ENCODE measurements at places on chromosomes 7 and 10.

DNA sequence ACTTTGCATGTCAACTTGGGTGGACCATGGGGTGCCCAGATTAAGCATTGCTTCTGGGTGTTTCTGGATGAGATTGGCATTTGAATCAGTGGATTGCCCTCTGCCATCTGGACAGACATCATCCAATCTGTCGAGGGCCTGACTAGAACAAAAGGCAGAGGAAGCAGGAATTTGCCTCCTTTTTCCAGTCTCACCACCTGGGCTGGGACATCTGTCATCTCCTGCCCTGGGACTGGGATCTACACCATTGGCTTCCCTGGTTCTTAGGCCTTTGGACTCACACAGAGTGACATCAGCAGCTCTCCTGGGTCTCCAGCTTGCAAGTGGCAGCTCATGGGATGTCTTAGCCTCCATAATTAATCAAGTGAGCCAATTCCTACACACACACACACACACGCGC is 10.3 kb downstream of the SLC13A4 start:
- DNase-seq, result no peak

GRCh38 chr10:8049045-8049864 is 5.2 kb upstream of the GATA3 start:
- DNase-seq, result no peak

GRCh38 chr7:150923196-150923595 is 54.9 kb downstream of the KCNH2 start:
- no peak for DNase-seq

DNA sequence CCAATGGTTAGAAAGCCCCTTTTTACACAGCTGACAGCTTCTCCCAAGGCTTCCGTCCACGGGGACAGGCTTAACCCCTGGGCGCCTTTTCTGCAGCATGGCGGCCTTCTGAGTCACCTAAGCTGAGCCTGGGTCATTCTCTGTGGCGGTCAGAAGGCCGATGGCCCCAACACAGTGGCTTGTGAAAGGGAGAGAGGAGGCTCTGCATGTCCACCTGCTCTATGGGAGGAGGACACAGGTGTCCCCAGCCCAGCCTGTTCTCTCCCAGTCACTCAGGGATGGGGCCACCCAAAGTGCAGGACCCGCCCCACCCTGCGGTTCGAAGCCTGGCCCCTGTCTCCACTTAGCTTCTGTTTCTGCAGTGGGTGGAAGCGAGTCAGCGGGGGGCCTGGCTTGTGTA is 20.4 kb upstream of the TTYH3 start:
- no peak for DNase-seq

- DNase-seq, result no peak
Measured at GRCh38 chr10:90925079-90926029, 4.5 kb upstream of the ANKRD1 start.

DNA sequence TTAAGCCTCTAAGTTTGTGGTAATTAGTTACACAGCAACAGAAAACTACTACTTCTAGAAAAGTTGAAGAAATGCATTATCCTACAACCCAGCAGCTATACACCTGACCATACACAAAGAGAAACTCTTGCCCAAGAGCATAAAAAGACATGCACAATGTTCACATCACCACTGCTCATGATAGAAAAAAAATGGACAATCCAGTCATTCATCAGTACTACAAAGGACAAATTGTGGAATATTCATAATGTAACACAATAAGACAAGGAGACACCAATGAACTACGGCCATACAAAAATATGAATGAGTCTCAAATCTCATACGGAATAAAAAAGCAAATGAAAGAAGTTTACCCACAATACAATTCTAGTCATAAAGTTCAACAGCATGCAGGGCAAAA is 87.4 kb downstream of the ZFAND4 start:
- DNase-seq, result no peak

DNA sequence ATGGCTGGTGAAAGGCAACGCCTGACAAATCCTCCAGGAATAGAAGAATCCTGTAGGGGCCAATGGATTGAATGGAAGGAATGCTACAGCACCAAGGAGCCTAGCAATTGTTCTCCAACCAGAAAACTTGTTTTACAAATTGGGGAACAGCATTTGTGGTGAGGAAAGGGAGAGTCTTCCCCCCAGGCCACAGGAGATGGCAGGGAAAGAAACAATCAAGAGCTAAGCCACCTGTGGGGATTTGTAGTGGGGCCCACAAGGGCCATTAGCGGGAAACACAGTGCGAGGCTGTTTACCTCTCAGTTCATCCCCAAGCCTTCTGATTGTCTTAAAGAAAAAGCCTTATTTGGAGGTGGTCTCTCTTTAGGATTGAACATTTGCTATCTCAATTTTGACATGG is 48.5 kb upstream of the KCNMA1 start:
- no peak for DNase-seq

DNA sequence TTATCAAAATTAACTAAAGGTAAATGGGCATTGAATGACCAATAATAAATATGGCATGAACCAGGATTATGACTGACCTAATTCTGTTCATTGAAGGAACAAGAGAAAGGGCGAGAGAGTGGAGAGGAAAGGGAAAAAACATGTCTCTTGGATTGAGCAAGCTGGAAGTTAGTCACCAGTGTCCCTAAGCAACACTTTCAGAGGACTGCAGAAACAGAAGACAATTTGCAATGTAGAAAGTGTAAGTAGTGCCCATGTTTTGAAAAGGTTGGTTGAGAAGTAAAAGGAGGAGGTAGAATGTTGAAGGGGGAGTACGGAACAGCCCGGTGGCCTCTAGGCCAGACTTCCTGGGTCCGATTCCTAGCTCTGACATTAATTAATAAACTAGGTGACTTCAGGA is 94.6 kb downstream of the FAS start:
- DNase-seq, result no peak

DNA sequence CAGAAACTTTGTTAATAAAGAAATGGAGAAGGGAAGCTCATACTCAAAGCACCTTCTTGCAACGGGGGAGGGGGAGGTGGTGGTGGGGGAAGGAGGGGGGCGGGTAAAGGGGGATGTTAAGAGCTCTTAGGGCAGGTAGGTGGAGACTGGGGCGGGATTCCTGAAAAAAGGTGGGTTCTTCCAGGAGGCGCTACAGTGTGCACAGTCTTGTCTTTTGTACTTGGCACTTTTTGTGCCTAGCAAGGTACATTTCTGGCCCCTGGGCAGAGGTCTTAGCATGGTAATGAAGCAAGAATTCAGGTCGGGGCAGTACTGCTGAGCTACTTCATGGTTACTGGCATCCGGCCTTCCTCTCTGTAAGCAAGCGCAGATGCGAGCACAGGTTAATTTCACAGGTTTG is 15.2 kb upstream of the LAMB4 start:
- no peak for DNase-seq

GRCh38 chr7:155594163-155594732 is 47.9 kb upstream of the CNPY1 start:
- no peak for DNase-seq

DNA sequence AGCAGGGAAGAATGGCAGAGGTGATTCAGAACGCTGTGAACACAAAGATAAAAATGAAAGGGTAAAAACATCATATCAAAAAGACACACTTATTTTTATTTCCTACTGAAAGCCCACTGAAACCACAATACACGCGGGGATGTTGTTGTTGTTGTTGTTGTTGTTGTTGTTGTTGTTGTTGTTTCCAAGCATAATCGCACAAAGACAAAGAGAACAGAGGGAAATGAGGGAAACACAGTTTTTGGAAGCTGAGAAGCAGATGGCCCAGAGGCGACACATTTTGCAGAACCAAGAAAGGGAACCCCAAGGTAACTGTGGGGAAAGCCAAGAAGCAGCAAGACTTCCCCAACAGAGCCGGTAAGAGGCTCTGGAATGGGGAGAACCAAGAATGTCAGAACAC is 113.9 kb downstream of the PARD3 start:
- DNase-seq, result no peak

GRCh38 chr7:94289071-94289470 is 105.6 kb upstream of the COL1A2 start:
- no peak for DNase-seq

DNA sequence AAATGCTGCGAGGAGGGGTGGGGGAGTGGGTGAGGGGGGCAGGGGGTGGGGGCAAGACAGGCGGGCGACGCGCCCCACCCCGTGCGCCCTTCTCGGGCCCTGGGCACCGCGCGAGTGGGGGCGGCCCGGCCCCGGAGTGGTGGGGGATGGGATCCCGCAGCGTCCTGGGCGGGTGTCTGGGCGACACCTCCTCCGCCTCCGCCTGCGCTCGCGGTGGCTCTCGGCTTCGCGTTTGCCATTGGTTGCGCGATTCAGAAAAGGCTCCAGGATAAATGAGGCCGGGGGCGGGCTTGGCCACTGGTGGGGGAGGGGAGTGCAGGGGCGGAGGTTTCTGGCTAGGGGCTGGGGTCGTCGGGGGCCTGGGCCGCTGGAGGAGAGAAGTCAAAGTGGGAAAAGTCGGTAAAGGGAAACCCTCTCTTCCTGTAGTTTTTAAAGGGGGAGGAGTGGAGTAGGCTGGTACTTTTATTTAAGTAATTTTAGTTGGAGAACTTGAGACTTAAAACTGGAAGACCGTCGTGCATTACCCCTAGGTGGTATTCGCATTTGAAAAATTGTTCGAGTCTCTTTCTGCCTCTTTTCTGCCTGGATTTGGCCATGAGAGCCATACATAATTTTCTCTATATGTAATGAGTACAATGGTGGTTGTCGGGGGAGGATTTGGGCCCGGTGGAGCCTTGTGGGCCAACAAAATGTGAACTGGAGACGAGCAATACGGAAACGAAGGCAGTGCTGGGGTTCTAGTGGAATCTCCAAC is 992 bp upstream of the IGF2BP3 start:
- no peak for DNase-seq

DNA sequence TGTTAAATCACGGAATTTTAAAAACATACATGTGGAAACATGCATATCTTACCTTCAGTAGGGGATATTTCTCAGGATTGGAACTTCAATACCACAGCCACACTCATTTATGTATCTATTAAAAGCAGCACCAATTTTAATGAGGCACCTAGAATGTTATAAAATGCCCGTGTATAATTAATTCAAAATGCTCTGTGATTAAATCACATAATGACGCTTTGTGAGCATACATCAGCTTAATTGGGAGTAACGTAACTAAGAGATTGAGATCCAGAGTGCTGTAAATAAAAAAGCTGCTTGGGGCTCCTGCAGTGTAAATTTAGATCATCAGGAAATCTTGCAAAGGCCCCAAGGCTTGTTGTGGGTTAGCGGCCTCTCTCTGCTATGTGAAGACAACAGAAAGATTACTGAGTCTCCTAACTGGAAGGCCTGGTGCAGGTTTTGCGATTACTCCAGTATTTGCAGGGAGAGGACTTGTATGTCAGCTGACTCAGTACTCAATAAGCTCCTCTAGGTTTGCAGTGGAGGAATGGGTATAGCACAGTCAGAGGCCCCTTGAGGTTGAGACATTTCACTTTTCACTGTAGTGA is 195.5 kb upstream of the PHYHIPL start:
- DNase-seq, result no peak

DNA sequence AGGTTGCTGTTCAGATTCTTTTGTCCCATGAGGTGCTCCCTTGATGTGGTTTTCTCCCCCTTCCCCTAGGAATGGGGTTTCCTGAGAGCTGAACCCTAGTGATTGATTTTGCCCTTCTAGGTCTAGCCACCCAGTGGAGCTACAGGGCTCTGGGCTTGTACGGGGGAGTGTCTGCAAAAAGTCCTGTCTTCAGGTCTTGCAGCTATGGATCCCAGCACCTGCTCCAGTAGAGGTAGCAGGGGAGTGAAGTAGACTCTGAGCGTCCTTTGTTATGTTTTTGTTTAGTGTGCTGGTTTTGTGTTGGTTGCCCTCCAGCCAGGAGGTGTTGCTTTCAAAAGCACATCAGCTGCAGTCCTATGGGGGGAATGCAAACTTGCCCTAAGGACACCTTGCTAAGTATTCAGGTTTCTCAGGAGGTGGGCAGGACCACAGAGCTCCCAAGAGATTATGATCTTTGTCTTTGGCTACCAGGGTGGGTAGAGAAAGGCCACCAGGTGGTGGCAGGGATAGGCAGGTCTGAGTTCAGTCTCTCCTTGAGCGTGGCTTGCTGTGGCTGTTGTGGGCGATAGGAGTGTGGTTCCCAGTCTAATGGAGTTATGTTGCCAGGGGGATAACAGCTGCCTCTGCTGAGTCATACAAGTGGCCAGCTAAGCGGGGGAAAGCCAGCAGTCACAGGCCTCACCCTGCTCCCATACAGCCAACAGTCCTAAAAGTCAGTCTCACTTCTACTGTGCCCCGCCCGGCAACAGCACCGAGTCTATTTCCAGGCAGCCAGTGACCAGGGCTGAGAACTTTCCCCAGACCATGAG is 92.4 kb upstream of the JCAD start:
- DNase-seq, result no peak

GRCh38 chr10:106535304-106535953 is 629.1 kb downstream of the SORCS1 start:
- no peak for DNase-seq

GRCh38 chr10:66982792-66983474 is 57.1 kb downstream of the LRRTM3 start:
- DNase-seq, result no peak
